Activated CD8-positive, alpha-beta memory T cell treated with anti-CD3 and anti-CD28 coated beads, Interleukin-2, amount 50 U/mL, for 4 hours (primary cell): ENCODE measurements at places on chromosomes 6 and 20.

GRCh38 chr20:58716476-58717277, 24.1 kb downstream of the NPEPL1 start:
- DNase-seq = no peak

- DNase-seq = no peak
Observed at GRCh38 chr20:24782301-24782700, 166.8 kb upstream of the CST7 start.

DNA sequence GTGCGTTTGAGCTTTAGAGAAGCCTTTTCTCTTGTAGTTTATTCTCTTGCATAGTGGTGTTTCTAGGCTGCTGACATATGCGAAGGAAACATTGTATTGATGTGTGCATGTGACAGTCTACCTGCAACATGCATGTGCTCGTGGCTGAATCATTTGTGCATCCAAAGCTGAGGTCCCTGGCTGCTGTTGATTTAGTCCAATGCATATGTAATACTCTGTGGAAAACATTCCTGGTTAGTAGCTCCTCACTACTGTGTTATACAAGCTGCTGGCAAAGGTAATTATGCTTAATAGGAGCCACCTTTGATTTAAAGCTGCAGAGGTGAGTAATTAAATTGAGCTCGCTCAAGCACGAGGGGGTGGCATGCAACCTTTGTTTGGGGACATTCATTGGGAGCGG, 24.5 kb downstream of the TSHZ2 start:
- no peak for DNase-seq

DNA sequence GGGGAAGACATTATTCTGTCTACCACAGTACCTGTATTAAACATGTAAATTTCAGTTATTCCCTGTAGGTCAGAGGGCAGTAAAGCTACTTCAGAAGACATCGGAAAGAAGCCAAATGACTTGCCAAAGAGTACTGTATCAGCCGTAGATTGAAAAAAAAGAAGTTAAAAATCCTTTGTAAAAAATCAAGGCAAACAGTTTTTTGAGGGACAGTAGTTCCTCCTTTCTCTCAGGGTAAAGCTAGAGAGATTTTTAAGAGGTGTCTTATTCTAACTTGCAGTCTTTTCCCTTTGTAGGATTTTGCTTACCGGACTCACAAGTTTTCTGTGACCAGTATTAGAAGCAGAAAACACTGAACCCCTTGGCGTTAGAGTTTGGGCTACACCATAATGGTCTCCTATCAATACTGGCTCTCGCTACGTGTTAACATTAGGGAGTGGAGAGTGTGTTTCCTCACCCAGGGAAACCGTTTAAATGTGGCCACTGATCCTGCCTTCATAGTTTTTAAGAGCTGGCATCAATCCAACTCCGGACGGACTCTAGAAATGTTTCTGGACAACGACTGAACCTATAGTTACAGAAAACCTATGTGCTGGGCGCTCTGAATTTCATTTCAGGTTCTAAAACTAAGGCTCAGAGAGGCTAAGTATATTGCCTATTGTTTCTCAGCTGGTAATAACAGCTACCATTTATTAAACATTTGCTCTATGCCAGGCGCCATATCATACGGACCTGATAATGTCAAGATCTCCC, 1.3 kb upstream of the ASXL1 start:
- no peak for DNase-seq

- no peak for DNase-seq
Observed at GRCh38 chr6:29552512-29553051, 7.0 kb downstream of the UBD start.

DNA sequence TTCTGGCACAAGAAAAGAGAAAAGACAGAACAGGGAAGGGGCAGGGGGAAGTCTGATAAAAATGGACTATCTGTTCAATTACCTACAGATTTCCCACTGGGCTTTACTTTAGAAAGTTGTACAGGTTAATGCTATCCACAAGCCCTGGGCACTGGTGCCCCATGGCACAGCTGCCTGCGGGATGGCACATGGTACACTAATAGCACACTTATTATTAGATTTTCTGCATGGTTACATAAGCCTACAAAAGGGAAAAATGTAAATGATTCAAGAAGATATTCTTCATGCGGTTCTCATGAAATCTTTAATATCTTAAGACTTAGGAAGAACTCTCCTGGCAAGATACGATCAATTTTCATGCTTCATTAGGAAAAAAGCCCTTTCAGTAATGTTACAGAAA, 137.5 kb downstream of the GMPR start:
- no peak for DNase-seq

- DNase-seq = no peak
Observed at GRCh38 chr6:41523915-41524633, 22.1 kb upstream of the FOXP4 start.

DNA sequence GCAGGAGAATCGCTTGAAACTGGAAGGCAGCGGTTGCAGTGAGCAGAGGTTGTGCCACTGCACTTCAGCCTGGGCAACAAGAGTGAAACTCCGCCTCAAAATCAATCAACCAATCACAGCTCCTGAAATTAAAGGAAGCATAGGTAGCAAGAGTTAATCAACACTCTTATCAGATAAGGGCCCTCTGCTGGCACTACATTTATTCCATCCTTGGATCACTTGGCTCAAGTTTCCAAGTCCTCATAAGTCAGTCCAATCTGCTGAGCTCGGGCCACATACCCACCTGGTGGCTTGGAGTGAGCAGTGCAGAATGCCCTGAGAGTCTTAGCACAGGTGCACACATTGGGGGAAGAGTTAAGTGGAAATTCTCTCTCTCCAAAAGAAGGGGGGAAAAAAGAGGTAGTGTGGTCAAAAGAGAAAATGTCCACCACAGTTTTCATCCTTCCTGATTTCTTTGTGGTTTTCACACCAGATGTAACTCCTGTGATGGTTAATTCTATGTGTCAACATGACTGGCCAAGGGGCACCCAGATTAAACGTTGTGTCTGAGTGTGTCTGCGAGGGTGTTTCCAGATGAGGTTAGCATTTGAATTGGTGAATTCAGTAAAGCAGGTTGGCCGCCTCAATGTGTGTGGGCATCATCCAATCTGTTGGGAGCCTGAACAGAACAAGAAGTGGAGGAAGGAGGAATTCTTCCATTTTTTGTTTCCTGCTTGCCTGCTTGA, 14.2 kb upstream of the FAM8A1 start:
- no peak for DNase-seq

DNA sequence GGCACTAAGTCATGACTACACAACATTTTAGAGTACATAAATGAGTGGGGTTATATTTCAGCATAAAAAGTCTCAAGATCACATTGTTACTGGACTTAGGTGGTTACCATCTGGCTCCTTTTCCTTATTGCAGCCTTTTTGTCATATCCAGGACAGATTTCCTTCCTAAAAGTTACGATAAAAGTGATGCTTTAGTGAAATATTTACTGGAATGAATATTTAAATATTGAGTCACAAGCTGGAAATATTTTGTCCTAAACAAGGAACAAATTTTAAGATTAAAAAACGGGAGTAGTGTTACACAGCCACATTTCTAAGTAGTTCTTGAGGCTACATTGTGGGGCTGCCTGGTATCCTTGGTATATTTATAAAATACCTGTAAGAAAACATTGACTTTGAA, 52.2 kb downstream of the CDC40 start:
- DNase-seq = no peak

DNA sequence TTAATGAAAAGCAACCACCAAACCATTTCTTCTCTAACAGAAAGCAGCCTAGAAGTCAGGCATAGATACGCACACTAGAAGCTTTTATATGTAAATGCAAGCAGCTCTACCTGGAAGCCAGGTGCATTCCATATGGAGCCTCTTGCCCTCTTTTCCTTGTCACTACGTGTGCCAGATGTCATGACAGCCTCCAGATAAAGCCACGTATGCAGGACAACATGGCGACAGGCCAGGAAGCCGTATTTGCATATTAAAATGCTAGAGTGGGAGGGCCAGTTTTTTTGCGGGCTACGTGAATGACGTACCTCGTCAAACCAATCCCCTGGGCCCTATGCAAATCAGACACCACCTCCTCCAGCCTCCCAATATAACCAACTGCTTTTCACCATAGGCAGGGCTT, 308.1 kb upstream of the SPTLC3 start:
- no peak for DNase-seq

GRCh38 chr20:47875297-47876025, 90.2 kb upstream of the SULF2 start:
- DNase-seq = no peak

- no peak for DNase-seq
Observed at GRCh38 chr6:46583721-46584120, 68.9 kb downstream of the CYP39A1 start.

DNA sequence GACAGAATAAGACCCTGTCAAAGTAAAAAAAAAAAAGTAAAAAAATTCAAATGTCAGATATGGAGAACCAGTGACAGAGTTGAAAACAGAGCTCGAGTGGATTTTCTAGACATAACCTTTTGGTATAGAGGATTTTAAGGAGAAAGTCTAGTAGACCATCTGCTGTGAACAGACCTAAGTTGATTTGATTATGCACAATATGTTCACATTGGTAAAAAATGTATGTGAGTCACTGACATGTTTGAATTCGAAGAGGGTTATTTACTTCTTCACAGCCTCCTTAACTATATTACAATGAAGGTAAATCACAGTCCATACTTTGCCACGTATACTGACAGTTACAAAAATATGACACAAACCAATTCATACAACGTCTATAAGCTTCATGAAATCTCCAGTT, 7.4 kb downstream of the TINAG start:
- DNase-seq = no peak

DNA sequence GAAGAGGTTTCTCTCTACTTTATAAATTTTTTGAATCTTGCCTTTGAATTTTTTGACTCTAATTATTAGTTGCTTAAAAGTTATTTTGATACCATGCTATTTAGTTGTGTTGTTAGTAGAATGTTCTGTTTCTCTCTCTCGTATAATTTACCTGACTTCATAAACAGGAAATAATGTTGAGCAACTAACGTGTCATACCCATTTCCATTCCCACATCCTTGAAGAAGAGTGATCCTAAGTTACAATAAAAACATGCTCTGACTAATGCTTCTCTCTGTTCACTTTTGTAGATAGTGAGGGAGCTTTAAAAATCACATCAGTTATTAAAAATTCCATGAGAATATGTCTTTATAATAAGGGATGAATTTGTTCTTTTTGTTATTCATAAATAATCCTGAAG, 69.7 kb downstream of the SAMD5 start:
- no peak for DNase-seq

DNA sequence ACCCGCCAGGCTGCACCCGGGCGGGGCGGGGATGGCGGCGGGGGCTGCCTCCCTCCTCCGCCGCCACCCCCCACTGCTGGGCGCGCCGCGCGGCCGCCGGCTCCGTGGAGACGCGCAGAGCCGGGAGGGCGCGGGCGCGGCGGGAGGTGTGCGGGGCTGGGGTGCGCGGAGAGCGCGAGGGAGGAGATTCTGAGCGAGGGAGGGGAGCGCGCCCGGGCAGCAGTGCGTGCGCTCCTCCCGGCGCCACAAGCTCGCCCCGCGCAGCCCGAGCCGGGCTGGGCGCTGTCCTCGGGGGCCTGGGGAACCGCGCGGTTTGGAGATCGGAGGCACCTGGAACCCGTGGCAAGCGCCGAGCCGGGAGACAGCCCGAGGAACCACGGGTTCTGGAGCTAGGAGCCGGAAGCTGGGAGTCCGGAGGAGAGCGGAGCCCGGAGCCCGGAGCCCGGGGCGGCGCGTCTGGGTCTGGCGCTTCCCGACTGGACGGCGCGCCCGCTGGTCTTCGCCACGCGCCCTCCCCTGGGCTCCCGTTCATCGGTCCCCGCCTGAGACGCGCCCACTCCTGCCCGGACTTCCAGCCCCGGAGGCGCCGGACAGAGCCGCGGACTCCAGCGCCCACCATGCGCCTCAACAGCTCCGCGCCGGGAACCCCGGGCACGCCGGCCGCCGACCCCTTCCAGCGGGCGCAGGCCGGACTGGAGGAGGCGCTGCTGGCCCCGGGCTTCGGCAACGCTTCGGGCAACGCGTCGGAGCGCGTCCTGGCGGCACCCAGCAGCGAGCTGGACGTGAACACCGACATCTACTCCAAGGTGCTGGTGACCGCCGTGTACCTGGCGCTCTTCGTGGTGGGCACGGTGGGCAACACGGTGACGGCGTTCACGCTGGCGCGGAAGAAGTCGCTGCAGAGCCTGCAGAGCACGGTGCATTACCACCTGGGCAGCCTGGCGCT, at the start of gene NTSR1:
Gene NTSR1 (plus strand): TSS at position 246 of the 946 bp plus-strand sequence. CDS start 372 bp downstream, at position 618.
- no peak for DNase-seq

- DNase-seq = no peak
Observed at GRCh38 chr20:43941476-43942200, 27.0 kb downstream of the TOX2 start.

DNA sequence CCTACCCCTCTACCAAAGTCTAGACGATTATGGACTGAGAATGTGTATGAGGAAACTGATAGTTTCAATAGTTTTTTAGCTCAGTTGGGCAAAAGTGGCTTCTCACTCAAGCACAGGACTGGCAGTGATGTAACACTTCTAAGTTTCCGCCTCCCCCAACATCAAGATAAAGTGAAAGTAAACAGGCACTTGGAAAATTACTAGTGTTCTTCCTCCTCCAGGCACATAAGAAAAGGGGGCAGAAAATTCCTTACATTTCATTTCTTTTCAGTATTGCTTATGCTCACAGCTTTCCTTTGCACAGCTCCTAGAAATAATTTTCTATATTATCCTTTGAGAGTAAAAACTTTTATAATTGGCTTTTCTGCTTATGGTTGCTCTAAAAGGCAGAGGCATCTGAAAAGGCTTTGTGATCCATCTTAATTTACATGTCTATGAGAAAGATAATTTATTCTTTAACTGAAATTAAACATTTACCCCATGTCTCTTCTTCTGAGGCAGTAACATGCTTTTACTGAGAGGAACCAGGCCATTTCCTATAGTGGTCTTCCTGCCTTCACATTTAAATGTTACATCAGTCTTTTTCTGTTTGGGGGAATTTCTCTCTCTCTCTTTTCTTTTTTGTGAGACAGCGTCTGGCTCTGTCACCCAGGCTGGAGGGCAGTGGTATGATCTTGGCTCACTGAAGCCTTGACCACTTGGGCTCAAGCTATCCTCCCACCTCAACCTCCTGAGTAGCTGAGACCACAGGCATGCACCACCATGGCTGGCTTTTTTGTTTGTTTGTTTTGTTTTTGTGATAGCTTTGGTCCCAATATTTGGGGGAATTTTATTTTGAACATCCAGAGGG, 65.0 kb upstream of the EEF1A1 start:
- peak; percentile 31 for DNase-seq

DNA sequence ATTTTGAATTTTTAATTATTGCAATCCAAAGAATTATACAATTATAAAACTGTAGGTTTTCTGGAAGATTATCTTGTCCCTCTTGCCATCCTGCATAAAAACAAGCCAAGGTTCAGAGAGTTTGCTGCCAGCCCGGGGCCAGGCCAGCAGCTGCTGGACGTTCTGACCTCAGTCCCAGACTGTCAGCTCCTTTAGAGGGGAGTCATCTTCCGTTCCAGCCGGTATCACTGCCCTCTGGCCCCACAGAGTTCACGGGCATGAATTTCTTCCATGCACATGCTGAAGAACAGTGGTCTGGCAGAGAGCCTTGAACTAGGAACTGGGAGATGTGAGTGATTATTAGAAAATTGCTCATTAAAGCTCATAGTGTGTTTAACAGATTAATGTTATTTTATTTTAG, 130.4 kb upstream of the QKI start:
- DNase-seq = no peak
